ENCODE measurements at places on chromosomes 7 and 10.

DNA sequence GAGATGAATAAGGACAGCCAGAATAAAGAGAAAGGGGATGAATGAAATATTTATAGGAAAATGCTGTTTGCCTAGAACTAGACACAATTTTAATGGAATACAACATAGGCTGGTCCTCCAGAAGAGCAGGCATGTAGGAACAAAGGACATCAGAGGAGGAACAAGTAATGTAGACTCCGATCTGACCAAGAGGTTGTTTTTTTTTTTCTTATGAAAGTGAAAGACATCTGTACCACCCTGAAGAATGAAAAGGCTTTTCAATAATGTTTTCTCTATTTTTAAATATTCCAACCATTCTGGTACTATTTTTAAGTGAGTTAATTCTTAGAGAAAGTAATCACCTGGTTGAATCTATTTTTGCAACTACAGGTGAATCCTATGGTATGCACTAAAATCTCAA is 136.9 kb upstream of the PTN start:
- no peak for DNase-seq

GRCh38 chr10:79379512-79380124 is 32.3 kb downstream of the PPIF start:
- no peak for DNase-seq

DNA sequence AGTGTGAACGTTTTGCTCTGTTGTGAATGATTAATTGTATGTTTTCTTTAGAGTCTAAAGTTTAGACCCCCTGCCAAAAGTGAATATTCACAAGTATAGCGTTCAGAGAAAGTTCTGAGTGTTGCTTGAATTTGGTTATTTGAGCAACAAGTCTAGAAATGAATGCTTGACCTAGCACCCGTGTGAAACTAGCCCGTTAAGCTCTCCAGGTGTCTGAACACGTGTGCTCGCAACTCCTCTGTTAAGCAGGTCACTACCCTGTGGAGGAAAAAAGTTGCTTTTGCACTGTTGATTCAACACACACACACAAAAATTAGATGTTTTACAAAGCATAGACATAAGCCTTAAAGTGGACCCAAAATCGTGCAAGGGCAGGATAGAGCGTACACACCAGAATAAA is 78.6 kb upstream of the SAMD8 start:
- no peak for DNase-seq

GRCh38 chr7:69654849-69655707 is 56.8 kb downstream of the AUTS2 start:
- DNase-seq, result no peak

GRCh38 chr7:106589198-106589879 is 71.6 kb downstream of the CCDC71L start:
- no peak for DNase-seq

DNA sequence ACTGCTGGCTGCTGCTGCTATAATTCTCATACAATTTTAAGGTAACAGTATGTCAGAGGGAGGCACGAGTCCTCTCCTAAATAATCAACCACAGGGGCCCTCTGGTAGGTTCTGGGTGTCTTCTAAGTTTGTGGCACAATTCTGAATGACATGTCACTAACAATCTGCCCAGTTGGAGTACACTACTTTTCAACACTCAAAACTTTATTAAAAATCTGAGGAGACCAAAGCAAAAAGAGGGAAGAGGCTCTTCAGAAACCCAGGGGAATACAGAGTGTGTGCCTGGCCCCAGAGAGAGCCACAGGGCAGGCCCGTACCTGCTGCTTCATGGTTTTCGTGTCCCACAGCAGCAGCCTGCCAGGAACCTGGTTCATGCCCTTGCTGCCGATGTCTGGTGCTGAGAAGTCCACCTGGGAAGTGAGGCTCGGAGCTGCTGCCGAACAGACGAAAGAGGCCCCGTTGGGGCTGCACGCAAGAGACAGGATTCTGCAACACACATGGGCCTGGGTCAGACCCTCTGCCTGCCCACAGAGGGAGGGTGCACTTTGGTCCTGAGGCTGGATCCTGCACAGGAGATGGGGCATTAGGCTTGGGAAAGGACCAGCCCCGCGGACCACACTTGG is 18.3 kb downstream of the WDR91 start:
- DNase-seq, result peak; percentile 56

DNA sequence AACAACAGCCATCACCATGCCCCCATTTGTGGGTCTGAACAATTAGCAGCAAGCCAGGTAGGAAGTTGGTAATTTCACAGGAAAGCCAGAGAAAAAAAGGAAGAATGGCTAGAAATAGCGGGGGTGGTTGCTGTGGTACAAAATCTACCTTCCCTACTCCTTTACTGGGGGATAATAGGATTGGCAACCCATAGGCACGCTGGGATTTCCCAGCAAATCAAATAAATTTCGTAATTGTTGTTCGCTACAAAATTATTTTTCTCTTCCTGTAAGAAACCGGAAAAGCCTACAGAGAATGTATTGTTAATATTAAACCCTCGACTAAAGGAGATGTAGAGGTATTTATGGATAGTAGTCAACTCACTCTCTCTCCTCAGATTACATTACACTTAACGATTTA is 123.9 kb downstream of the DOCK4 start:
- DNase-seq, result no peak

DNA sequence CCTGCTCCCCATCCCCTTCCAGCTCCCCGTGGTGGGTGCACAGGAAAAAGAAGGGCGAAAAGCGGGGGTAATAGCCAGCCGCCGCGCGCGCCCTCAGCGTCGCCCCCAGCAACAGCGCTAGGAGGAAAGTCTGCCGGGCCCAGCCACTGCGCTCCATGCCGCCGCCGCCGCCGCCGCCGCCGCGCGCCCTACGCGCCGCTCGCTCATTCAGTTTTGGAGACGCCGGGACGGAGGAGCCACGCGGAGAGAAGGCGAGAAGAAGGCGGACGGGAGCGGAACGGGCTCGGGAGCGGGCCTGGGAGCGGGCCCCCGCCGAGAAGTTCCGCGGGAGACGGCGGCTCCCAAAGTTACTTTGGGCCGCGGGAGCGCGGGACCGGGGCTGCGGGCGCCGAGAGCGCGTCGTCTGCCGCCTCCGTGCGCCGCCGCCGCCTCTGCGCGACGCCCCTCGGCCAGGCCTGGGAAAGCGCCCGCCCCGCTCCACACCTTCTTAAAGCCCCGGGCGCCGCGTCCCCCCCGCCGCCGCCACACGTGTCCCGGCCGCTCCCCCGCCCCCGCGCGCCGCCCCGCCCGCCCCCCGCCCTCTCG is at the start of gene RELN:
TSS of gene RELN (minus strand) at position 459 of the 585 bp plus-strand sequence. CDS start at position 157, 302 bp downstream.
- DNase-seq, result no peak

DNA sequence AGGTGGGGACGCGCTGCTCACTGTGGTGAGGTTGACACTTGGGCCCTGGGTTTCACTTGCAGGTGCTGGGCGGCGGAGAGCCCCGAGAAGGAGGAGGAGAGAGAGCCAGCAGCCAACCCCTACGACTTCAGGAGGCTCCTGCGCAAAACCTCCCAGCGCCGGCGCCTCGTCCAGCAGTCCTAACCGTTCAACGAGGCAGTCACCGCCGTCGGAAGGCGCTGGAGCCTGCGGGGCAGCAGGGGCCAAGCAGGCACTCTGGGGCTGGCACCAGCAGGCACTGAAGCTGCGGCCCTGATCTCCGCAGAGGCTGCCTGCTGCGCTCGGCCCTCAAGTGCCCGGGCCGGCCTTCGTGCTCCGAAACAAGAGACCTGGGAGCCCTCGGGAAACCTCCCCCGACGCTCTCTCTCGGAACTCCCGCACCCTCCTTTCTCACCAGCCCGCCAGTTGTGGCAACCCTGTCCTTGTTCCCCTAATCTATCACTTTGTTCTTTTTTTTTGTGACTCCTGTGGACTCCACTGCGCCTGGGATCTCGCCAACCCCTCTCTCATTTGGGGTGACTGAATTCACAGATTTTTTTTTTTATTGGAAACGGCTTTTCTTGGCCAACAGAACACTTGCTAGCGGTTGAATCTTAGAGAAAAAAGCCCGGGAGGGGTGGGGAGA is 4.7 kb upstream of the GAD2 start:
- no peak for DNase-seq

DNA sequence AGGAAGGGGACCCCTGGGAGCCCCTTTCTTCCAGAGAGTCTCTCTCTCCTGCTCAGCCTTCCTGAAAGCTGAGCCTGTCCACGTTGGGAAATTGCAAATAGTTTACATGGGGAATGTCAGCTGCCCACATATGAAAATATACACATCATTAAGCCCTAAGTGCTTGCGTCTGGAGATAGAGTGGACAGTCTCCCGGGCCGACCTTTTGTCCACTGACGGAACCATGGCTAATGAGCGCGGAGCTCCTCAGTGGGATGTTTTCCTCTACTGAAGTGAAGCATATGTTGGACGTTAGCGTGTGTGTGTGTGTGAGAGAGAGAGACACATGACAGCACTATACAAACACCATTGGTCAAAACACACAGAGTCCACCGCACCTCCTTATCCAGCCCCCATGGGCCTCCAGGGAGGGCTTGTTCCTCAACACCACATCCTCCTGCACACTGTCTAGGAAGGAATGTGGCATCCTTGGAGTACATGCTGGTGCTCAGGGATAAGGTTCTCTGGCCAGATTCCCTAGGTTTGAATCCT is 128.4 kb downstream of the RGS10 start:
- no peak for DNase-seq

All from ascending aorta (tissue), 2 donors.